ENCODE measurements at places on chromosomes 1 and 21. TPM values are rescaled to one million over a fixed set of nuclear protein-coding genes. Genes with fewer than 3 reads are reported as not detected.

DNA sequence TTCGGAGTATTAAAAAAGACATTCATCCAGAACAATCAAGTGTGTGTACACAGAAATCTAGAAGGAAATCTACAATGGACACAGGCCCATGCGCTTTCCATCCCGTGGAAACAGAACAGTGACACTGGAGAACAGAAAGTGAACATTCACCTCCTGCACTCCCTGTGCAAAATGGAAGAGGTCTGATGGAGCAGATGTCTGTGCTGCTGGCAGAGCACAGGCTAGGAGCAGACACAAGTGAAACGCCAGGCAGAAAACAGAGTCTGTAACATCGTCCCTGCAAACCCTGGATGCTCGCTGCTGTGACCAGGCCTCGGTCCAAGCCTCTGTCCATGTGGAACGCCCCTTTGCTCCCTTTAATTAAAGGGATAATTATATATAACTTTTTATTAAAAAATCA is 36.1 kb downstream of the SLC45A1 start:
- DNase-seq = no peak

The VAV3 gene
- 5.2 TPM for total RNA-seq

The NUP210L gene
- total RNA-seq = 0.13 TPM

The RASAL2 gene
- total RNA-seq = not detected

DNA sequence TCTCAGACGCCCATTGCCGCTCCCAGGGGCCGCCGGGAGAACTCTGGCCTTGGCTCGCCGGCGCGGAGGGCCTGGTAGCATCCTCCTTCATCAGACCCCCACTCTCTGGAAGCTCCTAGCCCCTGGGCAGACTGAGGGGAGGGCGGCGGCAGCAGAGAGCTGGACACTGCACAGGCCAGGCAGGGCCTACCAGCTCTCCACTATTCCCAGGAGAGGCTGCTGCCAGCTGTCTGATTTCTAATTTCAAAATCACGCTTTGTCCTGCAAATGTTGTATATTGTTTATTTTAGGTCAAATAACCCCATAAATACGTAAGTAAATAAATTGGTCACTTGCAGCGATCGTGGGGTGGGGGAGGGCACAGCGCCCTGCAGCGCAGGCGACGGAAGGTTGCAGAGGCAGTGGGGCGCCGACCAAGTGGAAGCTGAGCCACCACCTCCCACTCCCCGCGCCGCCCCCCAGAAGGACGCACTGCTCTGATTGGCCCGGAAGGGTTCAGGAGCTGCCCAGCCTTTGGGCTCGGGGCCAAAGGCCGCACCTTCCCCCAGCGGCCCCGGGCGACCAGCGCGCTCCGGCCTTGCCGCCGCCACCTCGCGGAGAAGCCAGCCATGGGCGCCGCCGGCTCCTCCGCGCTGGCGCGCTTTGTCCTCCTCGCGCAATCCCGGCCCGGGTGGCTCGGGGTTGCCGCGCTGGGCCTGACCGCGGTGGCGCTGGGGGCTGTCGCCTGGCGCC is at the start of gene MTARC1:
Gene MTARC1 (plus strand): TSS at position 577 of the 732 bp plus-strand sequence. CDS start 32 bp downstream, at position 609.
- no peak for DNase-seq

The SLC2A5 gene
- total RNA-seq = not detected

GRCh38 chr1:221469476-221469875 is 272.4 kb downstream of the DUSP10 start:
- DNase-seq = no peak

The RUNX1 gene
- total RNA-seq = 10.6 TPM

- DNase-seq = peak; percentile 87
Observed at GRCh38 chr1:224182866-224183590, at the start of gene DEGS1. TSS of gene DEGS1 (plus strand) at chr1:224183240. CDS start at chr1:224183337, 97 bp downstream.

- peak; percentile 28 for DNase-seq
Observed at GRCh38 chr1:184840596-184840995, 85.9 kb upstream of the EDEM3 start.

- DNase-seq = no peak
Observed at GRCh38 chr1:197637406-197637805, 137.9 kb downstream of the DENND1B start.

The B3GALT5 gene
- not detected for total RNA-seq

DNA sequence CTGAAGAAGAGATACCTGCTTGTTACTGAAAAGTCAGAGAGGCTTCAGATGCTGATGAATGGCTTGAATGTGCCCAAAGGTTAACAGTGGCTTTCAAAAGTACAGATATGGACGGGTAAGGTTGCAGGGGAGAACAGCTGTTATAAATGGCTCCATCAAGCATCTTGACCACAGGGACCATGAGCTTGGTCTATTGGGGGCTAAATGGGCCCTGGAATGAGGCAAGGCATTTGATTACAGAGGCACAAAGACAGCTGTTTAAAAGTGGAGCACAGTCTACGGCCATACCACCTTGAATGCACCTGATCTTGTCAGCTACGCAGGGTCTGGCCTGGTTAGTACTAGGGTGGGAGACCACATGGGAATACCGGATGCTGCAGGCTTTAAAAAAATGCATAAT is 48.3 kb downstream of the C1orf198 start:
- no peak for DNase-seq

The SON gene
- 284 TPM for total RNA-seq

GRCh38 chr1:111848852-111849545 is 93.3 kb downstream of the DDX20 start:
- DNase-seq = no peak

GRCh38 chr1:8956461-8957349 is 11.0 kb downstream of the CA6 start:
- no peak for DNase-seq

DNA sequence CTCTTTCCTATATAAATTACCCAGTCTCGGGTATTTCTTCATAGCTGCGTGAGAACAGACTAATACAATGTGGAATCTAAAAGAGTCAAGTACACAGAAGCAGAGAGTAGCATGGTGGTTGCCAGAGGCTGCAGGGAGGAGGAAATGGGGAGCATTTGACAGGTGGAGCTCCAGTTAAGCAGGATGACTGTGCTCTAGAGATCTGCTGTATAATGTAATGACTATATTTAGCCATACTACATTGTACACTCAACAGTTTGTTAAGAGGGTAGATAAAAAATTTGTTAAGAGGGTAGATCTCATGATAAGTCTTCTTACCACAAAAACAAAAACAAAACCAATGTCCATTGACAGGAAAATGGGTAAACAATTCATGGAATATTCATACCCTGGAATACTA is 82.1 kb downstream of the MT1HL1 start:
- no peak for DNase-seq

GRCh38 chr1:2885001-2885400 is 83.5 kb upstream of the TTC34 start:
- no peak for DNase-seq

DNA sequence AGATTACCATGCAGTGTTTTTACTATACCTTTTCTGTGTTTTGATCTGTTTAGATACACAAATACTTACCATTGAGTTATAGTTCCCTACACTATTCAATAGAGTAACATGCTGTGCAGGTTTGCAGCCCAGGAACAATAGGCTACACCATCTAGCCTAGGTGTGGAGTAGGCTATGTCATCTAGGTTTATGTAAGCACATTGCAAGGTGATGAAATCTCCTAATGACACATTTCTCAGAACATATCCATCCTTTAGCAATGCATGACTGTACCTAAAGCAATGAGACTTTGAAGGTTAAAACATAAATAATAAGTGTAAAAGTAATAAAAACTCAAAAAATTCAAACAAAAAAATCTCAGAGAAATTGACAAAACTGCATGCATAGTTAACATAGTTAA is 358.6 kb downstream of the USH2A start:
- DNase-seq = no peak

DNA sequence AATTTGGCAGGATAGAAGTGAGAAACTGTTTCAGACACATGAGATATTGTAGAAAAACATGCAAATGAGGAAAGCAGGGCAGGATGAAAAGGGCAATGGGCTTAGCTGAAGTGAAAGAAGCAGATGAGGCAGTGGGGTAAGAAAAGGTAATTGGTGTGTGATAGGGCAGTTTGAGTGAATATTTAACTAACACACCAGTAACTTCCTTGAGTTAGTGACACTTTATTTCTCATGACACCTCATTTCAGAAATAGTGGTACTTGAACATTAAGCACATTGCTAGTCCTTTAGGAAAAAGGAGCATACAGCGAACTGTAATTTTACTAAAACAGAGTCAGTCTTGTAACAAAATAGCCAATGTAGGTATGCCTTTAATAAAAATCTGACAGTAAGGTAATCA is 415.0 kb downstream of the DPYD start:
- DNase-seq = no peak

DNA sequence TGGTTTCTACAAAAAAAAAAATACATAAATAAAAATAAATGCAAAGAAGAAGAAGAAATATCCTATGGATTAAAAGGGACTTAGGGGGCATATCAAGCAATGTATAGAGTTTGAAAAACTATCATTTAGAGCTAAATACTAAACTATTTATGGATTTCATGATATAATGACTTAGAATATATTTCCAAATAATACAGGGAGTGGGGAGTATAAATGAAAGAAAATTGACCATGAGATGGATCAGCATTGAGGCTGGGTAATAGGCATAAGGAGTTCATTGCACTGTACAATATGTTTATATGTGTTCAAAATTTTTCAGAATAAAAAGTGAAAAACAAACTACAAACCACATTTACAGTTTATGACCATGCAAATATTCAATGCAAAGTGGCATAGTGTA is 18.8 kb downstream of the NHLH2 start:
- no peak for DNase-seq

Measured in activated CD8-positive, alpha-beta T cell treated with anti-CD3 and anti-CD28 coated beads, Interleukin-2, amount 10 ng/mL, durations not matched to agents 7 days and 5 days (primary cell).